Activated CD8-positive, alpha-beta memory T cell treated with anti-CD3 and anti-CD28 coated beads for 1 hour (primary cell): ENCODE measurements at places on chromosomes 13 and 19.
A peak's percentile ranks its signal among the peaks of the same experiment; 100 is the strongest.

- no peak for DNase-seq
These were observed 891.8 kb upstream of the SLITRK1 start for GRCh38 chr13:84774111-84774510.

DNA sequence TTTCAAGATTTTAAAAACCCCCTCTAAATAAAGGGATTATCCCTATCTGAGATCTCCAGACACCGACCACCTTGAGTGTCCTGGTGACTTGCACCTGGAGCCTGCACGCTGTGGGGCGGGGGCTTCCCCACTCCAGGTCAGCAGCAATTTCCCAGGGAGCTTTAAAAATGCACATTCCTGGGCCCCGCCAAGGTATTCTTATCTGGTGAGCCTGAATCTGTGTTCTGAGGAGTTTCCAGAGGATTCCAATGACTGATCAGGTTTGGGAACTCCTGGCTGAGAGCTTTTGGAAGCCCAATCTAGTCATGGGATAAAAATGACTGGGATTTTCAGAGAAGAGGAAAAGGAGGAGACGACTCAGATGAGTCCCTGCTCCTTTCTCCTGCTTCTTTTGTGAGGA, 66.1 kb downstream of the FGF9 start:
- DNase-seq, result no peak

DNA sequence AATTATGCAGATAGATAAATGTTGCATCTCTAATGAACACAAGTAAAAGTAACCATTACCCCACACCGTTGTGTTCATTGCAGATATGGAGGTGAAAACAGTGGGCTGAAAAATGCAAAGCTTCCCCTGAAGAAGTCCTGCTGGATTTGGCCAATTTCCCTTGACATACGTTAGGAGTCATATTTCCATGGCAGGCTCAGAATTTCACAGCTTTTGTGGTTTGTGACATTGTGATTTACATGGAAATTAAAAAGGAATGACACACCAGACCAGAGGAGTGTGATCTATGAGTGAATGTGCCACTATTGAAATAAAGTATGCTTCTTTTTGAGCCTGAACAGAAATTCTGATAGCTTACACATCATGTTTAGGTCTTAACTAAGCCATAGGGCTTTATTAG, 221.1 kb upstream of the TMTC4 start:
- DNase-seq, result no peak

GRCh38 chr13:32850316-32851052, 165.7 kb upstream of the KL start:
- no peak for DNase-seq

DNA sequence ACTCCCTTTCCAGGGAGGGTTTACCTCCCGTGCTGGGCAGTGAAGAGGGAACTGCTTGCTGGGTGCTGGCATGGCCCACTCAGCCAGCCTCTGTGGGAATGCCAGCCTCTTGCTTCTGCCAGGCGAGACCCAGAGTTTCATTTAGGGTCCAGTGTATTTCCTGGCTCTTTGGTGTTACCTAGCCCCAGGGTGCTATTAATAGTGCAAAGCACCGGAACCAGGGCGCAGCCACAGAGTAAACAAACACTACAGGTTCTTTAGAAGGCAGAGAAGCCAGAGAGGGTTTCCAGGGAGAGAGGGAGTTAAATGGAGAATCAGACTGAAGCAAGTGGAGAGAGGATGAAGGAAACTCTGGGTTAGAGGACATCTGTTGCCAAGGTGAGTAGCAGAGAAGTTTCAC, 74.9 kb upstream of the SPATA13 start:
- no peak for DNase-seq

DNA sequence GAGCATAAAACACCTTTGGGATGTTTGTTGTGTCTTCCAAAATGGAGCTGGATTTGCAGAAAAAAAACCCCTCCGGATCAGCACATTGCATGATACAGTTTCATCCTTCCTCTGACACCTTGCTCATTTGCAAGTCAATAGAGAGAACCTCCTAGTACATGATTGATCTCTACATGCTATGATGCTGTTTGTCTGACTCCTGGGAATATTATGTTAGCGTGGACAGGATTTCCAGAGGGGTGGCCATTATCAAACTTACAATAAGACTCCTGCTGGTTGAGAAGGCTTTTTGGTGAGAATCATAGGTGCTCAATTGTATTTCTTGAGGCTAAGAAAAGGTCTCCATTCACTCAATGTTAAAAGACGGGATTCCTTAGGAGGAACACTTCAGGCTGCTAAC, 75.9 kb upstream of the SCEL start:
- DNase-seq, result no peak

DNA sequence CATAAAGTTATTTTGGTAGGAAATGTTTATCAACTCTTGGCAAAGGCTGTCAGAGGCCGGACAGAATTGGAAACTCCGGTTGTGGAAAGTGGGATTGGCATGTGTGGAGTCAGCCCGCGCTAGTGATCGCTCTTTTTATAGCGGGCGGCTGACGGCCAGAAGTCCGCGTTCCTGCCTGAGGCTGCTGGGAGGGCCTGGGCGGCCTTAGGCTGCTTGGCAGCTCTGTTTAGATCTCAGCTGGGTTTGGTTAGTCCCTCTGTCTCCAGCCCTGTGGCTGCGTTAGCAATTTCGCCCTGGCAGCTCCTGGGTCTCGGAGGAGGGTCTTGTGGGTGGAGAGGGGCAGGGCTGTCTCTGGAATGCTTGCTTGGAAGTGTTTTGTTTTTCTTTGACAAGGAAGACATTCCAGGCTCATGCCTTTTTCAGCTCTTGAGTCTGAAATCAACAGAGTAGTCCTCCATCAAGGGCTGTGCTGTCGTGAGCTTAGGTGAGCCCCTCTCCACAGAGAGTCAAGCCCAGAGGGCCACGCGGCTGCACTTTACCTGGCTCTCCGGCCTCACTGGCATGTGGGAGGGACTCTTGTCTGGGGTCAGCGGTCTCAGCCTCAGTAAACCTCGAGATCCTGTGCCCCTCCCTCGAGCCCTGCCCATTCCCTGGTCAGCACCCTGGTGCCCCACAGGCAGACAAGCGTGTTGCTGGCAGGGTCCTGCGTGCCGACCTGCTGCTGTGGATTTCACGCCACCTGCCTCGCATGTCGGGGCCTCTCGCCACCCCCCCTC, 22.5 kb downstream of the DOT1L start:
- no peak for DNase-seq

- no peak for DNase-seq
These were observed 89.8 kb downstream of the GNG7 start for GRCh38 chr19:2612619-2613249.

DNA sequence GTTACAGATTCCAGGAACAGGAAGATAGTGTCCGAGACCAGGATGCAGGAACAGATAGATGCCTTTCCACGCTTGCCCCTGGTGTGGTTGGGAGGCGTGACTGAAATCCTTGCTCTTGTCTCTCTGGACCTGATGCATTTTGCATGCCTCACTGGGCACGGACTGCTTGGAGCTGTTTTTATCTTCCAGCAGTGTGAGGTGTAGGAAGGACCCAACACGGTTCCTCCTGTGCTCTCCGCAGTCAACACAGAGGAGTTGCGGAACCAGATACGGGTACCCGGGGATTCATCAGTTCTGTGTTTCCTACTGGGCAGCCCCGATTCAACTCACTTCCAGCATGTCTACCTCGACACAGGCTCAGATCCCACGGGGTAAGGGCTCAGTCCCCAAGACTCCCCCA, 6.5 kb downstream of the DOT1L start:
- DNase-seq, result no peak

- peak; percentile 22 for DNase-seq
These were observed 4.1 kb downstream of the DLL3 start for GRCh38 chr19:39502640-39503417.

DNA sequence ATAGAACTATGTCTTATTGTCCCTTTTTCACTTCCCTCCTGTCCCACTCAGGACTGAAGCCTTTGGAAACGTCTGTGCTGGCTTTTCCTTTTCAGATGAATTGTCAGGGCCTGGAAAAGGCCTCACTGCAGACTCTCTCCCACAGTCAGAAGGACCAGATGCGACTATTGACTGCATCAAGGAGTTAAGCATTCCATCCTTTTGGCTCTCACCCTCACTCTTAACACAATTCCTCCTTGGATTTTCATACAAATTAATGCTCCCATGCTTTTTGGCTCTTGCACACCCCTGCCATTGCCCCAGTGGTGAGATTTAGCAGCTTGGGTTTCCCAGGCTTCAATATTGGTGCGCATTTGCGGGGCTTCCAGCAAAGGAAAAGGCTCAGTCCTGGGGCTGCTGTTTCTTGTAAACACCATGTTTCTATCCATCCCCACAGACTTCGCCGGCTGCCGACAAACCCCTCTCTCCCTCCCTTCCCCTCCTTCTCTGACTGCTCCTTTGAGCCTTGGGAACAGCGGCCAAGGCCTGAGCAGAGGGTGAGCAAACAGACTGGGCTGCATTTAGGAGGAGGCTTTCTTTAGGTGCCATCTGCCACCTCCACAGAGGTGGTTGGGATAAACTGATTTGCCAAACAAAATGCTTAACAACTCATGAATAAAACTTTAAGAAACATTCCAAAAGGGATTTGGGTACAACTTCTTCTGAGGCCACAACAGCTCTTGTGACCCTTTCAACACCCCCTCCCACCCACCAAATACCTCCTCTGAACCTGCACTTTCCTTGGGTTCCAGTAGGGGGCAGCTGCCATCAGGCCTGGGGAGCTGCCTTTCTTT, 48.6 kb upstream of the PCDH8 start:
- no peak for DNase-seq

GRCh38 chr13:60494296-60494695, 97.3 kb downstream of the TDRD3 start:
- DNase-seq, result no peak

DNA sequence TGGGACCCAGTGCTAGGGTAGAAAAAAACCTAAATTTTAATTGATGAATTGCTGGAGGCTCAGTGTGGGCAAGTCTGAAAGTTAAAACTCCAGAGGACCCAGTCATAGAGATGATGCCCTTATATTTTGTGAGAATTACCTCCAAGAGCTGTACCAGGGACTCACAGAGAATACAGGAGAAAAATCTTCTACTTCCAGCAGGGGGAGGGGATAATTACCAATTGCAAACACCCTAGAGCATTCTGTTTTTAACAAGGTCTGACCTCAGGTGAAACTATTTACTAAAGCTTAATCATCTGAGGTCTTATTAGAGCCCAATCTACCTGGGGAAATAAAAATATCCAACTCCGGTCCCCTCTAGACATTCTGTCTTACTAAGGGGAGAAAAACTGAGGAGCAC, 994.7 kb upstream of the MIR17HG start:
- DNase-seq, result no peak

- no peak for DNase-seq
These were observed 13.7 kb upstream of the SMARCA4 start for GRCh38 chr19:10946958-10947657.

- DNase-seq, result peak; percentile 94
These were observed 700 bp upstream of the SLC25A23 start for GRCh38 chr19:6460099-6460884.

DNA sequence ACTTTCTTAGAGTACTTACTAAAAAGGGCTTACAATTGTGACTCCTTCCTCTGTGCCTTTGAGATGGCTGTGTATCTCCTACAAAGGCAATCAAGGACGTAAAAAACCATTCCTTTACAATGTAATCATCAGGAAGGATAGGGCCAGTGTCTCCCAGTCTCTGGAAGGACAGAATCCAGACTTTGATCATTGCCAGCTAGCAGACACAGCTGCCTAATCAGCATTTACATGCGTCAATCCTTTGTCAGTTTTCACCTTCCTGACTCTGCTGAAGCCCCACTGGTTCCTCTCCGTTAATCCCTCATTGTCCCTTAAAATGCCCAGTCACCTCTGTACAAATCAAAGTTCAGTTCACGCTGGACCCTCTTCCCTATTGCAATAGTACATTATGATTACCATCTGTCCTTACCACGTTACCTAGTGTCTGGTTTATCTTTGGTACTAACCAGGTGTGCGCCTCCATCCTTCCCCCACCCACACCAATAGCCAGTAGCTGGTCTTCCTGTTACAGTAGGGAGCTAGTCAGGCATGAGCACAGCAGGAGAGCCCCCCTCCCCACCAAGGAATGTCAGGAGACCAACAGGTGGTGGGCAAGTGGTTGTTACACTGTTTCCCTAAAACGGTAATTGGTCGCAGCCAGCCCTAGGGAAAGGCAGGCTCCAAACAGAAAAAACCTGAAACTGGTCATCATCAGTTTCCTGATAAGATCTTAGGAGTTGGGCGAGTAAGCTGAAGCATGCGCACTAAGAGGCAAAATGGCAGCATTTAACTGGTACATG, 49.7 kb downstream of the TGDS start:
- no peak for DNase-seq

DNA sequence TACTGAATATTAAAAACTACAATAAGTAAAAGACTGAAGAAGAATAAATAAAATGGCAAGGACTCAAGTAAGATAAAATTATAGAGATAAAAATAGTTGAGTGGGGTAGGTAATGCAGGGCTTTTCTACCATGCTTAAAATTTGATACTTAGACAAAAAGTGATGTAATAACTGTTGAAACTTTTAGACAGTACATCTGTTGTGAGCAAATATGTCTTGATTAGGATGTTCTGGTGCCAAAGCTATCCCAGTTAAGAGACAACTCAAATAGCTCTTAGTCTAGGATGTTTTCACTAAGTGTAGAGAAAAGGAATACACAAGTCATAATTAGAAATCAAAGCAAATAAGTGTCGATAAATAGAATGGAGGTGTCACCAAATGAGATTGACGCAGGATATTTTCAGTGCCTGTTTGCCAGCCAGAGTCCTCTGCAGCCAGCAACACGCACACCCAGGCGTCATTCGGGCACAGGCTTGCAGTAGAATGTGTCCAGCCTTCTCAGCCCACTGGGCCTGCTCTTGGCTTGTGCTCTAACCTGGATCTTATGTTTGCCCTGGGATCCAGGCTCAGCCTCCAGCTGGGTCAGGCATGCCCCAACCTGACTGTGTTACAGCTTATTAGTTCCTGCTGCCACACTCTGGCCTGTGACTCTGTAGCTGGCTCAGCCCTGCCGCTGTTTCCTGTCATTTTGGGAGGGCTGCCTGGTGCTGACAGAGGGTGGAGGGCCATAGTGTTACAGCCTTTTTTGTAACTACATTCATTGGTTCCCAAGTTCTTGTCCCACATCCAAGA, 766.2 kb downstream of the PCDH17 start:
- no peak for DNase-seq

GRCh38 chr19:27796073-27796472, 1416.9 kb downstream of the UQCRFS1 start:
- DNase-seq, result no peak

GRCh38 chr13:75407473-75407872, 74.5 kb downstream of the TBC1D4 start:
- DNase-seq, result no peak

DNA sequence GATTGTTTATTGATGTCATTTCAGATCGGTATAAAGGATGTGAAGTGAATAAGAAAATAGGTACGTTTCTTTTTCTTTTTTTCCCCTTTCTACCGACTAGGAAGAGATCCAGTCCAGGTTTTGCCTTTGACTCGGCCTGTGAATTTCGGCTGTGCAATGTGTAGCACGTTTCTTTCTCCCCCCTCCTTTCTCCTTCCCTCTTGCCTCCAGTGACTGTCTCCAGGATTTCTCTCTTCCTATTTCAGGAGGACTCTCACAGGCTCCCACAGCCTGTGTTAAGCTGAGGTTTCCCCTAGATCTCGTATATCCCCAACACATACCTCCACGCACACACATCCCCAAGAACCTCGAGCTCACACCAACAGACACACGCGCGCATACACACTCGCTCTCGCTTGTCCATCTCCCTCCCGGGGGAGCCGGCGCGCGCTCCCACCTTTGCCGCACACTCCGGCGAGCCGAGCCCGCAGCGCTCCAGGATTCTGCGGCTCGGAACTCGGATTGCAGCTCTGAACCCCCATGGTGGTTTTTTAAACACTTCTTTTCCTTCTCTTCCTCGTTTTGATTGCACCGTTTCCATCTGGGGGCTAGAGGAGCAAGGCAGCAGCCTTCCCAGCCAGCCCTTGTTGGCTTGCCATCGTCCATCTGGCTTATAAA, at the start of gene GPC6:
Gene GPC6, plus strand, starts transcription at position 185 of the 657 bp plus-strand sequence.
- DNase-seq, result no peak

- no peak for DNase-seq
These were observed 792.4 kb upstream of the SLITRK5 start for GRCh38 chr13:86878781-86879180.
